ENCODE measurements at places on chromosomes 1 and 21.
A peak's percentile ranks its signal among the peaks of the same experiment; 100 is the strongest.

DNA sequence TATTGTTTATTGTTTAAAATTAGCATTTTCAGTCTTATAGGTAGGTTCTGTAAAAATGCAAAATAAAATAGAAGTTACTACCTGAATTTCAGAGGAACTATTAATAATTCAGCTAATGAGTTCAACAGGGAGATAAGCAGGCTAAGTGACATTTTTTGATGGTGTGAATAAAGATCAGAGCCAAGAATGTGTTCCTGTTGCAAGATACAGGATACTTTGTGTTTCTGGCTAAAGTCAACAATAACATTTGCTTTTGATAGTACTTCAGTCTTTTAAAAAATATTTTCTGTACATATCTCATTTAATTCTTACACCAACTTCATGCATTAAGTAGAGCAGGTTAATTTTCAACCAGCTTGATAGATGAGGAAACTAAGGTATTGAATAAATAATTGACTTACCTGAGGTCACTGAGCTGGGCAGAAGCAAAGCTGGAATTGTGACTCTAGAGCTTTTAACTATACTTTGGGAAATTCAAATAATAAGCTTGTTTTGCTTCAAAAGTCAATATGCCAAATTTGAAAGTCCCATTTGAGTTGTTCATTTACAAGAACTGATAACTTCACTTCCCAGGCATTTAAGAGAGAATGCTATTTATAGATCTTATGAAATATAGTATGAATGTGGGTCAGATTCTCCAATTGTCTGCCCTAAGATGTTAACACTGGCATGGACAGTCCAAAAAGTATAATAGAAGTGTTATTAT lies 6.0 kb downstream of the GORAB start:
- no peak for DNase-seq

DNA sequence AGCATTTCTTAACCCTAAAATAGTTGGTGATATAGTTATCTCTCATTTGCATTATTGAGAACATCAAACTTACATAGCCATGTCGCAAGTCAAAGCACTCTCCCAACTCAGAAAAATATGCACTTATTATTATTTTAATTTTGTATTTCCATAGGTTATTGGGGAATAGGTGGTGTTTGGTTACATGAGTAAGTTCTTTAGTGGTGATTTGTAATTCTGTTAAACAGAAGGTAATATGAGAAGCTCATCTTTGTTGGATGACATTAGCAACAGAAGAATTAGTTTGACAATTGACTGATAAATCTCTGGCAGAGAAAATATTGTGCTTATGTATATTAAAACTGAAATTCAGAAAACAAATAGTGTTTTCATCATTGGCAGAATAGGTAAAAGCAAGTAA lies 154.8 kb downstream of the NFIA start:
- DNase-seq: no peak

DNA sequence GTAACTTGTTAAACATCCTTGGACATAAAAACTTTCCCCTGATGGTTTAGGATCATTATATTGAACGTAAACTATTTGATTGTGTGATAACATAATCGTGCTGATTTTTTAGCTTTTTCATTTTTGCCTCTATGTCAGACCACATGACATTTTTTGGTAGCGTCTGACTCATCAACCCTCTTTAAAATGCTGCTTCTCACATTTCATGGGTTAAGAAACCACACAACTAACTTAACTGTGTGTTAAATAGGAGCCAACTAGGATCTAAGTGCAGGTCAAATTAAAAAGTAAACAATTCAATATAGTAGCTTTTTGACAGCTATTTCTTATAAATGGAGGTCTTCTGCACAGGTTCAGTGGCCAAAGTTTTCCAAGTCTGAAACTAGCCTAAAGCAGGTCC lies 9.8 kb downstream of the BTG3 start:
- peak; percentile 28 for DNase-seq

- no peak for DNase-seq
Observed at GRCh38 chr1:199295107-199295506, 656.3 kb downstream of the PTPRC start.

GRCh38 chr1:171344473-171344820 lies 30.5 kb downstream of the FMO4 start:
- DNase-seq: no peak

GRCh38 chr1:59769736-59770095 lies 45.0 kb upstream of the HOOK1 start:
- DNase-seq: no peak

DNA sequence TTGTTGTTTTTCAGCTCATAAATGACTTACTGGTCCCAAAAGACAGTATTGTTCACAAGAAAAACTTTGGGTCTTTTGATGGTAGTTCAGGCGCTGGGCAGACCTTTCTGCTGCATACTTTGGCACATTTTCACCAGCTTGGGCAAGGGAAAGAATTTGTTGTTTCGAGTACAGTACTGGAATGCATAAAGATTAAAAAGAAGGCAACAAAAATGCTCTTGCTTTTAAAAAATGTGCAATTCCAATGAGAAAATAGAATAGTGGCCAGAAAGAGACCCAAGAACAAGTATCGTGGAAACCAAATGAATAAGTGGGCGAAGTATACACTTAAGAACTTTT lies 56.0 kb downstream of the CLIC6 start:
- DNase-seq: no peak

DNA sequence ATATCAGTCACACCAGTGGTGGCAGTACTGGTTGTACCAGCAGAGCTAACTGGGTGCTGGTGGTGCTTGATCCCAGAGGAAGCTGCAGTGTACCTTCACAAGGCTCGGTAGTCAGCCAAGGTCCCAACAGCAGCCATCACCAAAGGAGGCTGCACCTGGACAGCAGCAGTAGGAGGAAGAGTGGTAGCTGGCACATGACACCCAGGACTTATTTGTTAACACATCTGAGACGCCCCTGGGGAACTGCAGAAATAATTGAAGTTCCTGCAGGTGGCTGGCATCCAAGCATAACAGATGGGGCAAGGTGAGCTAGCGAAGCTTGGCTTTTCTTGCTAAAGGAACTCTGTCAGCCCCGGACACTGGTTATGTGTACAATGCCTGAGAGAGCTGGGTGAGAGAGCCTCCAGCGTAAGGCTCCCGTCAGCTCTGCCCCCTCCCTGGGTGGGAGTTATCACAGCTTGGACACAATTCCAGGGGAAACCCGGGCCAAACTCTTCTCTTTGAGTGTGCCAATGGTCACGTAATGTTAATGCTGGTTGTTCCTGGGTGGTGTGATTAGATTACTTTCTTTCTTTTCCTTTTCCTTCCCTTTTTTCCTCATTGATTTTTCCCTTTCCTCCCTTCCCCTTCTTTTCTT lies 29.1 kb upstream of the PARP1 start:
- no peak for DNase-seq
